ENCODE measurements at places on chromosomes 2 and 18.

DNA sequence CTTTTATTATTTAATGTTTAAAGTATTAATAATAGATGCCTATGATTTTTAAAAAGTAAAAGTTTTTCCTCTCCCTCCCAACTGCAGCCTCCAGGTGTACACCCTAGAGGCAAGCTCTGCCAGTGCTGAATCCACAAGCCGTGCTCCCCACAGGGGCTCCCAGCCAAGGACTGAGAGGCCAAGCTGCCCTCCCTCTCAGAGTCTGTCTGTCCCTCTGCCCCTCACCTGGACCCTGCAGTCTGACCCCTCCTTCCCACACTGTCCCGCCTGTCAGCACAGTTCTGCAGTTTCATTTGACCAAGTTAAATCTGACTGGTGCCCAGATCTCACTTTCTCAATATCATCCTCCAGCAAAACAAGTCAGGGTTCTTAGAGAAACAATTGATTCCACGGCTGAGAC lies 14.8 kb upstream of the PROC start:
- no peak for DNase-seq

DNA sequence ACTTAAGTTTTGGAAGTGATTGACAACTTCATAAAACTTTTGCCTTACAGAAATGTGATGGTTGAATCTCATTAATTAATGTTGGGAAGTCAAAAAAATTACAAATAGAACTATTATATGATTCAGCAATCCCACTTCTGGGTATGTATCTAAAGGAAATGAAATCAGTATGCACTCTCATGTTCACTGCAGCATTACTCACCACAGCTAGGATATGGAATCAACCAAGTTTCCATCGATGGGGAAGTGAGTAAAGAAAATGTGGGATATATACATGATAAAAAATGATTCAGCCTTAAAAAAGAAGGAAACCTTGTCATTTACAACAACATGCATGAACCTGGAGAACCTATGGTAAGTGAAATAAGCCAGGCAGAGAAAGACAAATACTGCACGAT lies 112.4 kb upstream of the WDR75 start:
- DNase-seq, result no peak

DNA sequence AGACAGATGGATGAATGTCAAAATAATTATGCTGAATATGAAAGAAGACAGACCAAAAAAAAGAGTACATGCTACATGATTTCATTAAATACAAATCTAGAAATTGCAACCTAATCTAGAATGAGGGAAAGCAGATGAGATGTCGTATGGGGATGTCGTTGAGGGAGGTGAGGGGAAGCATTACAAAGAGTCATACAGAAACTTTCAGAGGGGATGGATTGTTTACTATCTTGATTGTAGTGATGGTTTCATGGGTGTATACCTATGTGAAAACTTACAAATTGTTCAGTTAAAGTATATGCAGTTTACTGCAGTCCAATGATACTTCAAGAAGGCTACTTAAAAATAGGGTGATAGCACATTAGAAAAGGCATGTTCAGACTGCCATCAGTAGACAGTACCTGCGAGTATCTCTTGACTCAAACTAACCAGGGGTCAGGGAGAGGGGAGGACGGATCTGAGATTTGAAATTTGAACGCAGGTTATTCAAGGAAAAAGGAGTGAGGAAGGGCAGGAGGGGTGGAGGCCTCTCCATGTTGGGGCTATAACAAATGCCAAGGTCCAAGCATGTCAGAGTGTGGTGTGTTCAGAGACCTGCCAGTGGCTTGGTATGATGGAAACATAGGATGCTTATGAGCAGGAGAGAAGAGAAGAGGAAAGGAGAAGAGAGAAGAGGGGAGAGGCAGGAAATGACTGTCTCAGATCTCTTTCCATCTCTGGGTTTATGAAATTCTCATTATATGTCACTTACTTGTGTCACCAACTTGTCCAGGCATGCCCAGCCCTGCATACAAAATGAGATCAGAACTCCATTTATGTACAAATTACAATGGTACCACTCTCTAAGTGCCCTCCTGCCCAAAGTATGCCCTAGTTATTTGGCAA lies 257.3 kb upstream of the CXCR4 start:
- DNase-seq, result no peak

GRCh38 chr18:23433360-23433759 lies 19.7 kb upstream of the RIOK3 start:
- DNase-seq, result no peak

GRCh38 chr2:240716130-240716798 lies 24.6 kb downstream of the AQP12A start:
- no peak for DNase-seq

DNA sequence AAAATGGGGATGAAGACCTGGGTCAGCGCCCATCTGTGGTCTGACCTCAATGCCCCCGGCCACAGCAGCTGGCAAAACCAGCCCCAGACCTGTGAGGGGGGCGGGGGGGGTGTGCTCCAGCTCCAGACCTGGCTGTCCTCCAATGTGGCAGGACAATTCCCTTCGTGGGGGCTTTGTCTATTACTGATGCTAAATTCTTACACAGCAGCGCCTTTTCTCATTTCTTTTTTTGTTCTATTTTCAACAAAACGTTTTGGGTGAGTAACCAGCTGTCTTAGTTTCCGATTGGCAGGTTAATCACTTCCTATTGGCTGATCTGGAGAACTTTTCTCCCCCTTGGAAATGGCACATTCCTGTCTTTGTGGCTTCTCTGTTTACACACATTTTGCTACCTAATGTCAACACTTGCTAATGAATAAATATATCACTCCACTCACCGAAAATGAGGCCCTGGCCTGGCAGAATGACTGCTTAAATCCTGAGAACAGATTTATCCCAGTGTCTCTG lies 4.4 kb downstream of the SMAD7 start:
- DNase-seq, result no peak

DNA sequence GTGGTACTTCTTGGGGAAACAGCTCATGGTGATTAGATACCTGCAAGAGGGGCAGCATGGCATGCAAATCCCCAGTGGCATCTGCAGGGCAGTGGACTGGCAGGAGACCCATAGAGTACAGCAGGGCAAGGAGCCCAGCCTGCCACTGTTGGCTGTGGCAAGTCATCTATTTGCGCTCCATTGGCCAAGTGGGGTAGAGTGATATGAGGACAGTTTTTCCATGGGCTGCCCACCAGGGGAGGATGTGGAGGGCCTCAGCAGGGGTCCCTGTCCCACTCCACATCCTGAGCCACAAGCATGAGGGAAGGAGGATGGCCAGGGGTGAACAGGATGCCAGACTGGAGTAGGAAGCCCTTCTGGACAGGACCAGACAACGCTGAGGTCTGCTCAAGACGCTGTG lies 50.9 kb upstream of the OTOF start:
- DNase-seq, result no peak

DNA sequence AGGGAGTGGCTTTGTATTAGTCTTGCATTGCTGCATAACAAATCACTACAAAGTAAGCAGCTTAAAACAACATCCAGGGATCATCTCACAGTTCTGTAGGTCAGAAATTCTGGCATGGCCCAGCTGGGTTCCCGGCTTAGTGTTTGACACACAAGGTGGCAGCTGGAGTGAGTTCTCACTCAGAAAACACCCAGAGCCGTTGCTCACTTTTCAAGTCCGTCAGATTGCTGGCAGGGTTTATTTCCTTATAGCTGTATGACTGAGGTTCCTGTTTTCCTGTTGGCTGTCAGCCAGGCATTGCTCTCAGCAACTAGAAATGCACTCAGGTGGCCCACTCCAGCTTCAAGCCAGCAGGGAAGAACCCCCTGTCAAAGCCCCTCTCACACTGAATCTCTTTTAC lies 324.1 kb downstream of the CCDC178 start:
- no peak for DNase-seq

DNA sequence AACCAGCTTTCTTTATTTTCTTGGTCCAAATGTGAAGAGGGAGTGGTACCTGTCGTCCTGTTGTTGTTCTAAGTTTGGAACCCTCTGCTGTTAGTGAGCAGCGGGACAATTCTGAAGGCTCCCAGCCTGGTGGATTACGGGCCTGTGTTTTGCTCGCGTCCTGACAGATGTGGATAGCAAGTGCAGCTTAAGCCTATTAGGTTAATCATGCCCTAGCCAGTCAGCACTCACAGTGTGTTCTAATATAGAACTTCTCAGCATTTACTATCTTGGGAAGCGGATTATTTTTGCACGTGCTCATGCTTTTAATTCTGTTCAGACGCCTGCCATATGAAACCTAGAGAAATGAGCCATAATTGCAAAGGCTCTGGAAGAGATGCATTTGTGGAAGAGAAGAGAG lies at the start of gene PCARE:
PCARE (minus strand) TSS at position 113 of the 400 bp plus-strand sequence. CDS start 262 bp downstream, outside the sequence.
- DNase-seq, result no peak

DNA sequence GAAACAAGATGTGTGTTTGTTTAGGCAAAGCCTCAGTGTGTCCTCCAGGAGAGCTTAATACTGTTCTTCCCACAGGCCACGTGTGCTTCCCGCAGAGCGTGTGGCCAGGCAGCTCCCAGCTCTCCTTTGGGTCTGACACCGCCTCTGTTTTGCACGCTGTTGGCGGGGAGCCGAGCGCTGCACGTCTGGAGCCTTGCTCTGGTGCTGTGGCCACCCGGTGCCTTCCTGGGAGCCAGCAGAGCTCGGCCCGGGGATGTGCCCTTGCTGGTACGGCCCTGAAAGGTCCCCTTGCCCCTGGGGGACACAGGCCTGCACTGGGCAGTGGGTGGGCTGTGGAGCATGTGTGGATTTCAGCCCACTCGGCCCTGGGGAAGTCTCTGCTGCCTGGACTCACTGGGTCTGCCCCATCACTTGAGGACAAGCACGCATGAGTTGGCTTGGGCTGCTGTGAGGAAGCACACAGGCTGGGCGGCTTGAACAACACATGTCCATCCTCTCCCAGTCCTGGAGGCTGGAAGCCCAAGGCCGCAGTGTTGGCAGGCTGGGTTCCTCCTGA lies 160.7 kb upstream of the HDAC4 start:
- DNase-seq, result no peak

- DNase-seq, result peak; percentile 74
Measured at GRCh38 chr2:223837287-223838061, at the start of gene AP1S3. TSS of gene AP1S3 (minus strand) at chr2:223837582. CDS start at chr2:223837450, 132 bp downstream.

DNA sequence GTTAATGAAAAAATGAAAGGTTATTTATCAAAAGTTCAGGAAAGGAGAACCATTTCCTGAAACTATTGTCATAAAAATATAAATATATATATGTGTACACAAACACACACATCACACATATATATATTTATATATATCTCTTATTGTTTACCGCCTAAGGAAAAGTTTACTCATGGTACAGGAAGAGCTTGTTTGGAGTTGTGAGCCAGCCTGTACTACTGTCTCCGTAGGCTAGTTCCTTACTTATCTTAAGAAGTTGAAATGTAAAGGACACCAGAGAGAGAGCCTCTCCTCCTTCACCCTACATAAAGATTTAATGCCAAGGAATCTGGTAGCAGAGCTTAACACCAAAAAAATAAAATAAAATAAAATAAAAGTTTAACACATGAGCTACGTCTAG lies 19.6 kb downstream of the DSC1 start:
- no peak for DNase-seq

- DNase-seq, result no peak
Measured at GRCh38 chr2:201608021-201608420, 35.3 kb downstream of the TMEM237 start.

DNA sequence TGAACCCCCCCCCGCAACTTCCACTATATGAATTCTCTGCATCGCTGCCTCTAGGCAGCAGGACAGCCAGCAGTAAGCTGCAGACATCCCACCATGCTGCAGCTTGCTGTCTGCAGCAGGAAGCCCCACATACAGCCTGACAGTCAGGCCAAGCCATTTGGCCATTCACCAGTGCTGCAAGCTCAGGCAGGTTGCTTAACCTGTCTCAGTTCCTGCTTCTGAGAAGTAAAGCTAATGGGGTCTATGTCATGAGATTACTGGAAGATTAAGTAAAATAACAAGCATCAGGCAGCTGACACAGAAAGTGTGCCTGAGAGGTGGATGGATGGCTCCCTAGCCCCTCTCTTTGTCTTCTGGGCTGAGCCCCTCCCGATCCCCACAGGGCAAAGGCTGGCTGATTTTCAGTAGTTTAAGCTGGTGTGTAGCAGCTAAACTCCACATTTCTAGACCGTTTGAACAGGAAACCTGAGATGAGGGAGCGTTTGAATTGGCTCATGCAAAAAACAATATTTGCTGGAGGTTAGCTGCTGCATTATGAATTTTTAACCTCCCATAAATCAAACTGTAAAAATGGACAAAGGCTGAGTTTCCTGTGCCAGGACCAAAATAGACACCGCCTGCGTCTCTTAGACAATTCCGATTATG lies 193.8 kb upstream of the ARL4C start:
- DNase-seq, result no peak

GRCh38 chr2:160224060-160224459 lies 24.0 kb upstream of the ITGB6 start:
- peak; percentile 40 for DNase-seq
